ENCODE measurements at places on chromosomes 2 and 18.

DNA sequence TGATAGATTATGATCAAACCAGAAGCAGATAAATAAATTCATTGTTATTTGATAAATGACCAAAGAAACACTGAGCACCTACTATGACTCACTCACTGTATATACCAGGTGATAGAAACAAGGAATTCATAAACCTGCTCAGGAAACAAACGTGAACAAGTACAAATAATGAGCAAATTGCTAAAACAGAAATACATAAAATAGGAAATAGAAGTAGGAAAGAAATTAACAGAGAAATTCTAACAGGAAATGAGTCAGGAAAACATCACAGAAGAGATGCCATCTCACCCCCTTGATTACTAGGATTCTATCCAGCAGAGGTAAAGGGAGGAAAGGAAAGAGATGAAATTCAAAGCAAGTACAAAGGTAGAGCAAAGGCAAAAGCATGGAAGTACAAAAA lies 31.3 kb downstream of the EXOC6B start:
- DNase-seq = no peak

DNA sequence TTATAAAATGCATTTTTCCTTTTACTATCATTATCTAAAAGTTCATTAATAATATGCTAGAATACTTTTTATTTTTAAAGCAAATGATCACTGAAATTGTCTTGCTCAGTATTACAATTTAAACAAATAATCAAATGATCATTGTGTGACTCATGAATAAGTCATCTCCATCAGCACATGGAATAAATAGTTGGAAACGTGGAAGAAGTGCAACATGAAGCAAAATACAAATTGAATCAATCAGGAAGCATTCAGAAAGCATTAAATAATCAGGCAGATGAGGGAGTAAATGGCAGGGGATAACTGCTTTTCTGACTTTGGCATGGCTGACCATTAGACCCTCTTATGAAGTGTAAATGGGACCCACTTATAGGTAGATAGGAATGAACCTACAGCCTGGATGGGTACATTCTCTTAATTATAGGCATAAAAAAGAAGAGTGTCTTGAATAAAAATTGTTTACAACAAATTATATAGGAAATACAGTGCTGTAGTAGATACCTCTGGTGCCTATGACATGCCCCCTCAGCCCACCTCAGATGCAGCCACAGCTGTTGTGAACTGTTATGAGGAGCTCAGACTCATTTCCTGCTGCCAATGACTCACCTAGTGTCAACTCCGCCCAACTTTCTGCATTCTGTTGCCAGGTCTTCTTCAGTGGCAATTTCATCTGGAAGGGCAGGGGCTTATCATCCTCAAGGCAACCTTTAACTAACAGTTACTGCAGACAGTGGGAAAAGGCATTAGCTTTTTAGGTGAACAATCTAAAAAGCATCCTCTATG lies 936.0 kb downstream of the TRIB2 start:
- DNase-seq = no peak

- no peak for DNase-seq
Measured at GRCh38 chr2:85606116-85606455, 3.6 kb upstream of the TMEM150A start.

DNA sequence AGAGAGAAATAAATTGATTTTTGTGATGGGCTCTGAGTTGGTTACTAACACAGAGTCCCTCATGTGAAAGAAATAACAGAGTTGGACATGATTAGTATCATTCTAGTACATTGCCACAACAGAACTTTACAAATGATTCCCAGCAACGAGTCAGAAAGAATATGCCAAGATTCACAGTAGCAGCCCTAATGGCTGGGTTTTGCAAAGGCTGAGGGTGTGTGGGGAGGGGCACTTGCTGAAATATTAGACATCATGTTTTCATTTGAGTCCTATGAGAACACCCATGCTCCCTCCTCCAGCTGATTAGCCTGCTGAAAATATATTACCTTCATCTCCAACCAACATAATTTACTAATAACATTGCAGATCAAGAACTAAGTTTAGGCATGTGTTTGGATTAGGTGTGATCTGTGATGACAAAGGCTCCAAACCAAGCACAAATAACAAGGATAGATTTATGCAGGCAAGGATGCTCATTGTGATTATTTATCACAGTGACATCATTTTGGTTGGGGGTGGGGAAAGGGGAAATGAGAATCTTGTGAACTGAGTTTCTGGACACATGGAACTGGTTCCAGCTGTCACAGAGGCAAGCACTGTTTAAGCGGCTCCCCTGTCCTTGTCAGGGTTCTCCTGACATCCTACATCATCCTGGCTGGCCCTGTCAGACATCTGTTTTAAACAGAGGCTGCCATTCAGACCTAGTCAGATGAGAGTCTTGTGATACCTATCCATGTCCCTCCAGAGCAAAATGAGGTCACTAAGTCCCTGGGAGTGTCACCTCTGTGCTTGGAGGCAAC lies 205.8 kb upstream of the NCKAP5 start:
- no peak for DNase-seq

GRCh38 chr2:161976917-161977316 lies 97.1 kb downstream of the DPP4 start:
- DNase-seq = no peak

DNA sequence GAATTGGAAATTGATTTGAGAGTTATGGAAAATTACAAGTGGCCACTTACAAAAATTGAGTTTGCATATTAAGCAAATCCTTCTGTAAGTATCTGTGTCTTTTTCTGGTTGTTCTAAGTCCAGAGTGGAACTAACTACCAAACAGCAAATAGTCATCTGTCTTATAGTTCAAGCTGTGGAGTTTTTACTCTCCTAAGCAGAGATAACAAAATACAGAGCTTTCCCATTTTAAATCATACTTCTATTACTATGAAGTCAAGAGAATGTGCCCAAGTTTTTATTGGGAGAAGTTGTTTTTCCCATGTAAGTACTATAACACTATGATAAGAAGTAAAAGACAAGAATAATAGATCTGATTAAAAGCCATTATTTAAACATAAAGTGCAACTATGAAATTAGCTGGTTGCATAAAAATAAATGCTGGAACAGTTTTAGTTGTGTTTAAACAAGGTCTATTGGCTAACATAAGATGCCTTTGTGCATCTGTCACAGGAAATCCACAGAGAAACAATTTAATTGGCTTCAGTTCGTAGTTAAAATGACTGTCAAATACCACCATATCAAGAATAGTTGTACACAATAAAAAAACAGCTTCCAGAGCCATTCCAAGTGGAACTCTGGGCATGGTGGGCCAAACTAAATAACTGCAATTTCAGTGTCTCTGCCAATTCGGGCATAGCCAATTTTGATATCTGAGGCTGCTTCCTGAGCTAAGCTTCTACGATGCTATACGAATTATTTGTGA lies 1467.4 kb upstream of the NXPH2 start:
- DNase-seq = no peak

DNA sequence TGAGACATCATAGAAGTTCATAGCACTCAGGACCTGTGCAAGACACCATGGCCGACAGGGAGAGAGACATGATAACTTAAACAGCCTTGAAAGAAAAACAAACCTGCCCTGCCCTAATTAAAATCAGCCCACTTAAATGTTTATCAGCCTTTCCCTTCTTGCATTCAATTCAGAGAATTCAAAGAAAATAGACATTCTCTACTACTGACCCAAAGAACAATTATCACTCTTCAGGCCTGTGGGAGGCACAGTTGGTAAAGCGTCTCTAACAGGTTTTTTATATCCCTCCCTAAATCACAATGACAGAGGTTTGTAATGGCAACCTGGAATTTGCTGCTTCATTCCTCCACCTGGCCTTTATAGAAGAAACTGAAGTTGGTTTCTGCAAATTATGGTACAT lies 1.7 kb downstream of the CDK15 start:
- no peak for DNase-seq

- peak; percentile 21 for DNase-seq
Measured at GRCh38 chr2:148794558-148794957, 80.5 kb upstream of the KIF5C start.

GRCh38 chr18:57083485-57083884 lies 63.4 kb upstream of the BOD1L2 start:
- no peak for DNase-seq

- no peak for DNase-seq
Measured at GRCh38 chr2:9300214-9300613, 93.6 kb downstream of the ASAP2 start.

DNA sequence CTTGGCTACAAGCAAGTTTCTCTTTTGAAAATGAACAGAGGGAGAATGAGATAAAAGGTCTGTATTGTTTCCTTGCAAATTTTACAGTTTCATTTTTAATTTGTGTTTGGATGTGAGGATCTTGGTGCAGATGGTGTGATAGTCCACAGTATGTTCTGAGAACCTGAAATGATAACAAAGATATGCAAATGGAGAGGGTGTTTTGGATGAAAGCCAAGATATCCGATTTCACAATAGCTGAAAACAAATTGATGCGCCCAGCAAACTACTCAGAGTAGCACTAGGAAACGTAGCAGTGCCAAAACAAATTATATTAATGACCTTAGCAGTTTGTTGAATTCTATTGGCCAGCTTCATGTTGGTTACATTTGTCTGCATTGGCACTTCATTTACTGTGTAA lies 683.5 kb downstream of the TMEM182 start:
- DNase-seq = no peak

DNA sequence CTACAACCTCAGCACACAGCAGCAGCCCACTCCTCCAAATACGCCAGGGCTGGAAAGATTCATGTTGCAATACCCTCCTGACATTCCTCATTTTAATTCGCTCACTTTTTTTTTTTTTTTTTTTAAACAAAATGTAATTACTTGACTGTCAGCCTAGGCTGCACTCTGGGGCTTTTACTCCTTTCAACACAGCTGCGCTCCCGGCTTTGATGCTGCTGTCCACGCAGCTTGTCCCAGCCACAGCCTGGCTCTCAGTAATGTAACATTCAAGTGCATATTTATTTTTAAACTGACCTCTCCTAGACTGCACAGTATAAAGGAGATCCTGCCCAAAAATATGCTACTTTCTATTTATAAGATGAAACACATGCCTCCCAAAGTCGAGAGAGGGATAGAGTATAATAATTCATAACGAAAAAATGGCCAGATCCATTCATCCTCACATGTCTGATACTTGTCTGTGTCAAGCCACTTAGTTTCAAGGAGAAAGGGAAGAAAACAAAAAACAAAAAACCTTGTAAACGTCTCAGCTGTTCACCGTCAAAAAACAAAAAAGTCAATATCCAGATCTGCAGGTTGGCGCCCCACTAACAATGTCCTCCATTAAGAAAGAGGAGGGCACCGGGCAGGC lies 949 bp downstream of the CDC42EP3 start:
- DNase-seq = no peak

DNA sequence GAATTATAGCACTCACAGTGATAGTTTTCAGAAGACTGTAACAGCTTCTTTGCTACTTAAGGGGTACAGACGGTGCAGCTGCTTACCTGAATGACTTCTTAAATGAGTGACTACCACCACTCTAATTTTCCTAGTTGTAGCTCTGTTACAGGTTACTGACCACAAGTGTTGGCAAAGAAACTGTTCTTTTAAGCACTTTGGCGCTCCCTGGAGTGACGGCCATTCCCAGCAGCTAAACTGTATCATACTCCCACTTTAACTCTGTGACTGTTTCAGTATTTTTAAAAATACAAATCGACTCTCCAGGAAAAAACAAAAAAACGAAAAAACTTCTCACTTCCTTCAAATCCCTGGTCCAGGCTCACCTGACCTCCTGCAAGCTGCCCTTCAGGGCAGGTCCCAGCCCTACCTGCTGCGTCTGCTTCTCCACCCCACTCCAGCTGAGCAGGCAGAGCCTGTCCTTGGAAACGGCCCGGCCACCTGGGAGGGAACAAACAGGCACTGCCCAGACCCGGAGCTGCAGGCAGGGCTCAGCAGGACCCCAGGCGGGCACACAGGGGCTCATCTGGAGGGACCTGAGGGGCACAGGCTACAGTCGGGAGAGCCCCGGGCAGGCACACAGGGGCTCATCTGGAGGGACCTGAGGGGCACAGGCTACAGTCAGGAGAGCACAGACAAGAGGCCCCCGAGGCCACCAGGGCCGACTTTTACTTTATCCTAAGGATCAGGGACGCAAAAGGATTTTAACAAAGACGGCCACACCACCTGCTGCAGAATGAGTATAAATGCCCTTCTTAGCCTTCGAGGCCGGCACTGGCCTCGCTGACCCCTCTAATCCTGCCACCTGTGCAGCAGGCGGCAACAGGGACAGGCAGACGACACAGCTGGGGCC lies 24.5 kb downstream of the SLC66A2 start:
- no peak for DNase-seq

DNA sequence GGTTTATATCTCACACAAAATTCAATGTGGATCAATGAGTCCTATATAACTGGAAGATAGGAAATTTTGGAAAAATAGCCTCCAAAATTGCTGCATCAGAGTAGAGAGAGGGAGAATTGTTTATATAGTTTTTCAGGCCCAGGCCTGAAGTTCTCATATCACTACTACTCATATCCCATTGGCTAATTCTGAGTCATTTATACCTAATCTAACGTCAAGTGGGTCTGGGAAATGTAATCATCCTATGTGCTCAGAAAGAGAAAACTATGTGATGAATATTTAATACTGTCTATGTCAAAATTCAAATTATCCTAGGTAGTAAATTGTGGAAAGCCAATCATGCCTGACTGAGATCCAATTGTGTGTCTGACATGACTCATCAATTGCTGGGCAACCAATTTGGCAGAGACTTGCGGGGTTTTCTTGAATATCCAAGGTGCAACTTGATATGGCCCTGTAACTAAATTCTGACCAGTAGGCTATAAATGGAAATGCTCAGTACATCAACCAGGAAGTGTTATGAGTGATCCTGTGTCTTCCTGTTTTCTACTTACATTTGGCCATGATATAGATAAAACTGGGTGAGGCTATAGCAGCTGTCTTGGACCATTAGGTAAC lies 744.4 kb downstream of the KCNJ3 start:
- DNase-seq = no peak

- peak; percentile 85 for DNase-seq
Measured at GRCh38 chr2:10935953-10936942, 24.5 kb downstream of the KCNF1 start.

DNA sequence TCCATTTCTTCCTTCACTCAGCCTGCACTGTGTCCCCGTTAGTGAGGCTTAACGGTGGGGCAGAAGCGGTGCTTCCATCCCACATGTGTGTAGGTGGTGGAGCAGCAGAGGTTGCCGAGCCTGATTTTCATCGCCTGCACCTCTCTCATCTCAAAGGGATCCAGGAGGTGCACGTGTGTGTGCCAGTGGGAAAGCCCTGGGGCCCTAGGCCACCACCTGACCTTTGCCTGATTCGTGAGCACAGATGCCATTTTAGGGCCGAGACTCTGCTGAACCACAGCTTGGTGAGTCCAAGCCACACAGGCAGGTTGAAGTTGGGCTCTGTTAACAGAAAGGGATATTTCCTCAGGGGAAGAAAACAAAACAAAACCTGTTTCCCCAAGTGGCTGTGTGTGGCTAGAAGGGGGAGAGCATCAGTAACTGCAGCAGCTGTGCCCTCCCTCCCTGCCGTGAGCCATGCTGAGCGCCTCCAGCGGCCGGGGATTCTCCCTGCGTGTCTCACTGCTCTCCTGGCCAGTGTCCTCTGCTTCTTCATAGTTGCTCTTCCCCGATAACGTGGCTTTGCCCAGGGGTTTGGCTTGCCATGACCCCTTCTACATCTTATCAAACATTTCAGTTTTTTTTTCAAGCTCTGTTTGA lies 81.5 kb downstream of the MAPRE2 start:
- no peak for DNase-seq

GRCh38 chr2:237968048-237968862 lies 1.4 kb downstream of the UBE2F start:
- DNase-seq = peak; percentile 88

- DNase-seq = no peak
Measured at GRCh38 chr18:48802543-48803290, 148.0 kb downstream of the SMAD7 start.

Measured in GM03348 (cell line).